ENCODE measurements at places on chromosomes 11 and 22.

GRCh38 chr22:17205432-17205831 lies 13.8 kb downstream of the ADA2 start:
- no peak for DNase-seq

DNA sequence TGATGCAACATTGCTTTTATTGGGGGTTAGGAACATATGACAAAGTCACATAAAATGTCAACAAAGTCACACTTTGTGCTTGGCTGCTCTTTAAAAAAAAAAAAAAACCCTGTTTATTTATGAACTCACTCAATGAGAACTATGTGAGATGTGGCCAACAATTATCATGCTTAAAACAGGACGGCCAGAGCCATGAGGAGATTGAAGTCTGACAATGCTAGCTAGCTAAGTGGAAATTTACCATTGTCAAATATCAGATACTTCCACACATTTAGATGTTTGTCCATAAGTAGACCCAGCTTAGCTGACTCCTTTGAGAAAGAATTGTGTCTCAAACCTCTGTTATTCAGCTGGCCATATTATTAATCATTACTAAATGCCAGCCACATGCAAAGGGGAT lies 26.9 kb downstream of the BLID start:
- no peak for DNase-seq

GRCh38 chr11:130300567-130300966 lies 14.2 kb downstream of the ZBTB44 start:
- DNase-seq: no peak

- peak; percentile 56 for DNase-seq
Observed at GRCh38 chr11:67614730-67615714, 8.3 kb downstream of the NDUFV1 start.

DNA sequence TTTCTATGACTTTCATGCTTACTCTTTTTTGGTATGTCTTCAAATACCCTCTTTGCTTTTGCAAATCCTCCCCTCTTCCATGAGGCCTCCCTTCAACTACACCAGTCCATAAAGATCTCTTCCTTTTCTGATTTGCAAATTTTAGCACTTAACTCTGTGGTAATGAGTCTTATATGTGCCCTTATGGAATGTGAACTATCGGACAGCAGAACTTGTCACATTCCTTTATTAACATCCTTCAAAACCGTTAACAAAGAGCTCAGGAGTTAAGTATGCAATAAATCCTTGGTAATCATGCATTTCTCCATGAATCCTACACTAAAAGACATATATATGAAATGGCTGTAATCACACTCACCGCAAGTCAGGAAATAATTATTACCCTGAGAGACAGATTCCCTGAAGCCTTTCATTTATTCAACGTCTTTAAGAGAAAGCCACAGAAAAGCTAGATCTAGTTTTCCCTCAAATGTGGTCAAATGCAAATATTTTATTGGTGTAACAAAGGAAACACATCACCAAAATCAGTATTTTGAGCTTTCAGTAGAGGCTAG lies 7.4 kb downstream of the CLNS1A start:
- DNase-seq: no peak

- no peak for DNase-seq
Observed at GRCh38 chr11:33867561-33867960, 24.3 kb downstream of the LMO2 start.

- peak; percentile 93 for DNase-seq
Observed at GRCh38 chr11:12853652-12854296, 155.3 kb upstream of the RASSF10 start.

GRCh38 chr11:25730230-25730629 lies 601.7 kb upstream of the ANO3 start:
- DNase-seq: no peak

GRCh38 chr11:67314218-67314617 lies 10.9 kb downstream of the SSH3 start:
- no peak for DNase-seq

GRCh38 chr11:126830216-126830806 lies 170.3 kb downstream of the KIRREL3 start:
- DNase-seq: no peak

DNA sequence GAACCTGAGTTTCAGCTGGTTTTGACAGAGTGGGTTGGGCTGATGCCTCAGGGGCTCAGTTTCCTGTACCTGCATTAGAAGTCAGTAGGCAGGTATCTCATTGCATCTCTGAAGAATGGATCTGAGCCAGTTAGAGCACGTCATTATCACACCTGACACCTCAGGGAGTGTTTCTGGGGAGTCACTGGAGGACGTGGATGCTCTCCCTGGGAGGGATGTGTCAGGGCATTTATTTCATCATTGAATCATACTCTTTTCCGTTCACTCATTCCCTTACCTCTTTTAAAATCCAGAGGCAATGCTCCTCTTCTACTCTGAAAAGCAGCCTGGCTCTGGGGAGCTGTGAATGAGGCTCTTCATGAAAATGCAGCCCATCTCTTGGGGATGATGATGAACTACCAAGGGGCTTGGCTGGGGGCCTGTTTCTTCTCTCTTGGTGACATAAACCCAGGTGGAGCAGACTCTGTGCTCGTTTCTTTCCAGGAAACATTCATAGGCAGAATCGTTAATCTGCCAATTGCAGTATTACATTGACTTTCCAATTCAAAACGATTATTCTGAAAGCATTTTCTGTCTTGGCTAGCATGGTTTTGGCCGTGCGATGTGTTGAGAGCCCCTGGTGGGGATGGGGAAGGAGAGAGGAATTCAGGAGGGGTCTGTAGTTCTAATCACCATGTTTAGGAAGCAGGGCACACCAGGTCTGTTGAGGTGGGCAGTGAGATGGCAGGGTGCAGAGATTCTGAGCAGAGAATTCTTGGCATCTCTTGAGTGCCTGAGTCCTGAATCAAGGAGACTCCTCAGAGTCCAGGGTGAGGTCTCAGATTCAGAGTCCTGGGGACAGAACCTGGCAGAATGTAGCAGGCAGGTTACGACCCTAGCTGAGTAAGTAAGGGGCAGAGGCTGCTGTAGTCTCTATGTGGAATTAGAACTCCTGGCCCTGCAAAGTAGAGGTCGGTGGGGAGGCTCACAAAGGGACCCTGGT lies 12.6 kb downstream of the PARVA start:
- DNase-seq: no peak

GRCh38 chr22:49964136-49965090 lies 3.8 kb downstream of the PIM3 start:
- DNase-seq: no peak

GRCh38 chr22:46609724-46610201 lies 10.4 kb upstream of the GRAMD4 start:
- peak; percentile 68 for DNase-seq

DNA sequence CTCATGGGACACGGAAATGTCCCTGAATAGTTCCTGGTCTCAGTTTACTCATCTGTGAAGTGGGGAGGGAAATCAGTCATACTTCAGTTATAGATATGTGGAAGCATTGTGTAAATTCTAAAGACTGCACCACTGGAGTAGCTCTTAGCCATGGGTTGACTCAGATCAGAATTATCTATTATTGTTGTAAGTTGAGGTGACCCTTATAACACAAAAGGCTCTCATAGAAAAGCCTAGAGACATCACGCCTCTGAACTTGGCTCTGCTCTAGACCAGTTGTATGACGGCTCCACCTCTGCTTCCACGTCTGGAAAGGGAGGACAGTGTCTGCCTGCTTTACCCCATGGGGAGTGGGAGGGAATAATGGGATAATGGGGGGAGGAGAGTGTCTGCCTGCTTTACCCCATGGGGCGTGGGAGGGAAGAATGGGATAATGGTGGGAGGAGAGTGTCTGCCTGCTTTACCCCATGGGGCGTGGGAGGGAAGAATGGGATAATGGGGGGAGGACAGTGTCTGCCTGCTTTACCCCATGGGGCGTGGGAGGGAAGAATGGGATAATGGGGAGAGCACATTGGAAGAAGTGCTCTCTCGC lies 98.2 kb downstream of the AMOTL1 start:
- DNase-seq: no peak

DNA sequence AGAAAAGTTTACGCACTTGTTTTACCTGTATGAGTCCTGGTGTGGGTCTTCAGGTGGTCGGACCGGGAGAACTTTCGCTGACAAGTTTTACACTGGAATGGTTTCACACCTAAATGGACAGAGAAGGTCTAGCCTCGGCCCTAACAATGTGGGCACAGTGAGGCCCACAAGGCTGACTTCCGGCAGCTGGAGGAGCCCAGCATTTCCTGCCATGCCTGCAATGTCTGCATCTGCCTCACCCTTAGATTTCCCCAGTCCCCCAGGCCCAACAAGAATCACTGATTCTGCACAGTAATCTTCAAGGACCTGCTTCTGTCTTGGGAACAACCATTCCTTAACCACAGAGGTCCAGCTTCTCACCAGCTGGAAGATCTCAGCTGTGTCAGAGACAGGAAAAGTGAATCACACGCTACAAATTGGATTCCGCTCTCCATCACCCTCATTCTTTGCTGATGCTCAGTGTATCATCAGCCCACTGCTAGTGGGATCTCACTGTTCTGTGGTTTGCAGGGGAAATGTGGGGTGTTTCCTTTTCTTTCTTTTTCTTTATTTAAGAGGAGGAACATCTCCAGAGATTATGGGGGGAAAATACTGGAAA lies 43.3 kb downstream of the WT1 start:
- no peak for DNase-seq

DNA sequence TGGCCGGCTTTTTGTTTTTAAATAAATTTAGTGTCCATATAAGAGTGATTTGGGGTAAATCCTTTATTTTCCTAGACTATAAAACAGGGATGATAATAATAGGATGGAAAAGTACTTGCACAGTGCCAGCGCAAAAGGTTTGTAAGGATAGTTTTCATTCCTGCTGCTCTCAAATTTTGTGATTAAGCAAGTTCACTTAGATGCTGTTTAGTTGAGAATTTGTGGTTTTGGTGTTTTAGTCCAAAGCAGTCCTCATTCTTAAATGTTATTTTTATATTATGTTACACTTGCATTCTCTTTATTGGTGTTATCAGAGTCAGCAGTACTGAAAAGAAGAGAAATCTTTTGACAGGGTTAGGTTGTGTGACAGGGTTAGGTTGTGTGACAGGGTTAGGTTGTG lies 47.9 kb downstream of the PPP6R3 start:
- DNase-seq: no peak

GRCh38 chr11:2127482-2128129 lies 11.6 kb downstream of the IGF2 start:
- no peak for DNase-seq

DNA sequence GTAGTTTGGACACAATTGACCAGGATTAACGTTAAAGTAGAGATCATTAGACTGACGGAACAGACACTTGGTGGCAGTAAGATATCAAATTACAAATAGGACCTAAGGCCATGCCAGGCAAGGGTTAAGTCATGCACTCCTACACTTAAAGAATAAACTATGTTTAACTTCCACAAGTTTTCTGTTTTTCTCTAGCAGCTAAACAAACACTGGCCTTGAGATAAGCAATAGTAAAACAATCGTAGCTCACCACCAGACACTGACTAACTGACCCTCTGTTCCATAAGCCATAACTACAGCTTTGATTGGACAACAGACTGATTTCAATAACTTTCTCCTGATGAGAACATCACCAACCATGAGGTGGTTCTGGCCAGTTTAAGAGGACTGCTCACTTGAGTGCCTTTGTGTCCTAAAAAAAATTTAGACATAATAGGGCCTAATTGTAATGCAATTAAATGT lies 2.0 kb upstream of the CEP126 start:
- DNase-seq: no peak

GRCh38 chr11:126165311-126165720 lies 46.1 kb downstream of the RPUSD4 start:
- DNase-seq: no peak

- DNase-seq: no peak
Observed at GRCh38 chr22:50473855-50474671, 772 bp downstream of the SBF1 start.

DNA sequence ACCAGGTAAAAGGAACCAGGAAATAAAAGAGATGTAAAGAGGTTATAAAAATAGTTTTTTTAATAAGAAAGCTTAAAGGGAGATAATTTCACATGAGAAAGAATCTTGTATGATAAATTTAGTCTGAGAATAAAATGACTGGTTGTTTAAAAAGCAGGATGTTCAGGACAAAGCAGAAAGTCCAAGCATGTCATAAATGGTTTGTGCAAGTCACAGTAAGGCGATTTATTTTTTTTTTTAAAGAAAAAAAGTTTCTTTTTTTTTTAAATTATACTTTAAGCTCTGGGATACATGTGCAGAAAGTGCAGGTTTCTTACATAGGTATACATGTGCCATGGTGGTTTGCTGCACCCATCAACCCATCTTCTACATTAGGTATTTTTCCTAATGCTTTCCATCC lies 30.8 kb downstream of the GLYATL2 start:
- DNase-seq: no peak

DNA sequence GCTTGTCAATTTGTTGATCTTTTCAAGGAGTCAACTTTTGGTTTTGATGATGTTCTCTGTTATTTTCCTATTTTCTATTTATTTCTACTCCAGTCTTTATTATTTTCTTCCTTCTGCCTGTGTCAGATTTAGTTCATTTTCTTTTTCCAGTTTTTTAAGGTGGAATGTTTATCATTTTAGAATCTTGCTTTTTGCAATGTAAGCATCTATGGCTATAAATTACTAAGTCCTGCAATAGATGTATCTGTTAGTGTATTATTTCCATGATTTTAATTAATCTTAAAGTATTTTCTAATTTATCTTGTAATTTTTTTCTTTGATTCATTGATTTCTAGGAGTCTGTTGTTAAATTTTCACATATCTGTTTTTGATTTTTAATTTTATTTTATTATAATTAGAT lies 81.7 kb downstream of the ARHGAP8 start:
- no peak for DNase-seq

DNA sequence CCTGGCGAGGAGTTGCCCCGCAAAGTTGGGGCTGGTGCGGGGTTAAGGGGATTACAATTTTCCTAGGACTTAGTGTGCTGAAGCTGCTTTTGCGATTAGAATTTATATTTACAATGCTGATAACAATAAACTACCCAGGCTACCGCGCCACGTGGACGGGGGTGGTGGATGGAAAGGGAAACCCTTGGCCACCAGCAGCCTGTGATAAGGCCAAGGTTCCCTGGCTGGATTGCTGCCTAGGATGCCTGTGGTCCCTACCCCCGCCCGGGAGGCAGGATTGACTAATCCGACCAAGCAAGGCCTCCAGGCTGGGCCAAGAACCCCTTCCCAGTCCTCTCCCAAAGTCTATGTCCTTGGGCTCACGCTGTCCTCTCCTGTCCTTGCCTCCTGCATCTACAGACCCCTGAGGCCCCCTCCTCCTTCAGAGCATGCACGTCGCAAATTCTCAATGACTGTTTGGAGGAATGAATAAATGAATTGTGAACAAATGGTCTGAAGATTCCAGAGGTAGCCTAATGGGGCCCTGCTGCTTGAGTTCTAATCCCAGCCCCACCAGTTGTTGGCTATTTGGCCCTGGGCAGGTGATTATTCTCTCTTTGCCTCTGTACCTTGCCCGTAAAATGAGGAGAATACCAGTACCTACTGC lies 7.6 kb upstream of the CHKA start:
- peak; percentile 84 for DNase-seq

GRCh38 chr22:17866127-17866526 lies 91.9 kb upstream of the BID start:
- no peak for DNase-seq

GRCh38 chr22:45879552-45879949 lies 97.4 kb downstream of the WNT7B start:
- no peak for DNase-seq

All from hematopoietic multipotent progenitor cell treated with erythropoietin and hydrocortisone succinate and interleukin-3 and kit ligand, for 8 days (in vitro differentiated cells).